ENCODE measurements at places on chromosomes 2 and 18. TPM values are rescaled to one million over a fixed set of nuclear protein-coding genes. Genes with fewer than 3 reads are reported as not detected.

The ERCC3 gene
- total RNA-seq: 36.0 TPM

The TMEM169 gene
- 0.85 TPM for total RNA-seq

The DNAH7 gene
- 3.5 TPM for total RNA-seq

The SIX3 gene
- not detected for total RNA-seq

The RAB17 gene
- total RNA-seq: 1.7 TPM

Measured in urinary bladder (tissue), 4 donors.